Stimulated activated CD8-positive, alpha-beta memory T cell treated with anti-CD3 and anti-CD28 coated beads, Interleukin-7, amount 100 ng/mL, for 1 hour (primary cell): ENCODE measurements at places on chromosomes 13 and 19.

GRCh38 chr13:71613066-71613745 lies 253.8 kb downstream of the DACH1 start:
- no peak for DNase-seq

DNA sequence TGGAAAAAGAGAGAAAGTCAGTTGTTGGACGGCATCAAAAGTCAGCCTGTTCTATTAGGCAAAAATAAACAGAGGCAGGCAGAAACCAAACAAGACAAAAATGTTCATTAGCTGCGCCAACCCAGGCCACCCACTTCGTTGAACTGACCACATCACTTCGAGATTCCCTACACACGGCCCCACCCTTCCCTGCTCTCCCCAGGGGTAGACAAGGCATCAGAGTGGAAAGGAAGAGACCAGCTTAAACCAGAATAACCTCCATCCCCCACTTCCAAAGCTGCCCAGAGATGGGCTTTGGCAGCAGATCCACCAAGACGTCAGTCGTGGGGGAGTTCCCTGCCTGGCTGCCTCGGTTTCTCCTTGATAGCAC lies 204.6 kb upstream of the TSHZ3 start:
- DNase-seq, result no peak

- no peak for DNase-seq
Measured at GRCh38 chr13:44989941-44990340, 603 bp downstream of the GPALPP1 start.

- DNase-seq, result no peak
Measured at GRCh38 chr13:48302871-48303358, 636 bp upstream of the RB1 start.

DNA sequence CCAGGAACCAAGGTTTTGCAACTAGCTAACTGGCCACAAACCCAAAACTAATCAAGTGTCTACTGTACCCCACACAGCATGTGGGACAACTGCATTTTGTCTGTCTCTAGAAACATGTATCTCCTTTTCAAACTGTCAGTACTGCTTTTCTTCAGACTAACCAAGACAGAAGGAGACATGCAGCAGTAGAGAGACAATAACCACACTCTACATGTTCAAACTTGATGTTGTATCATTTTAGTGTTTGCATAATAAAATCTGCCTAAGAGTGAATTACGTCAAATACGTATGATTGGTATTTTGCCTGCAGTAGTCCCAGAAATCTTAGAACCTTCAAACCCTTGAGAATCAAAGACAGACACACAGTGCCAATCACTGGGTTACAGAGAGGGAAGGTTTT lies 22.0 kb upstream of the FREM2 start:
- no peak for DNase-seq

GRCh38 chr19:23771761-23772674 lies 13.3 kb upstream of the ZNF681 start:
- DNase-seq, result no peak

- no peak for DNase-seq
Measured at GRCh38 chr13:45915686-45916439, 64.3 kb upstream of the SIAH3 start.

DNA sequence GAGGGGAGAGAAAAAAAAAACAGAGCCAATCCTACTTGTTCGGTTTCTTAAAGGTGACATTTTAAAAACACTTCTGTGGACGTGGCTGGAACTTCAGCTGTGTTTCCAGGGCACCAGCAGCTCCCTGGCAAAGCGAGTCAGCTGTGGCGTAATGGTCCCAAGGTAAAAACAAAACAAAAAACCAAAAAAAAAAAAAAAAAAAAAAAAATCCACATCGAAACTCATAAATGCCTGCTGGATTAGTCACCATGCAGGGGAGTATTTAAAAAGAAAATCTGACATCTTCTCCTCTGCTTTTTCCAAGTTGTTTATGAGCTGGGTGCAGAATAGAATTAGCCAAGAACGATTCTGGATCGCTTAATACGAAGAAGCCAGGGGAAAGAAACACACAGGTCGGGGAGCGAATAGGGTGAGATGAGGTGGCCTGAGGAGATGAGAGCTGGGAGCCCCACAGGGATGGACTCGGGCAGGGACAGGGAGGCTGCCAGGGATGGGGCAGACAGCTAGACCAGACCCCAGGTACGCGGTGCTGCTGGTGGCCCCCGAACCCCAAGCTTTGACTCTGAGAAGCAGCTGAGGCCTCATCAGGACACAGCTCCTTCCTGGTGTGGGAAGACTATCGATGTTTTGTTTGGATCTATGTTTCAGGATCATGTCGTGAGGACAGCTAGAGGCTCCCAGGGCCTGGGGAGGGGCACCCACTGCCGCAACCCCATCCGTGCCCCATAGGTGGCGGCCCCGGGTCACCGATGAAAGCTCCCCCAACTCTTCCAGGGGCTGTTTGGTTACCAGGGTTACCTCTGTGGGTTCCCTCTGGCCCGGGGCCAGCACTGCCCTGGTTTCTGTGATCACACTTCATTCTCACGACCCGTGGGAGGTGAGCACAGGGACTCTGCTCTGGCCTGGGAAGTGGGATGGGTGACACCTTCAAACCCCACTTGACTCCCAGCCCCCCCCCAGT lies 3.1 kb upstream of the CTXN1 start:
- peak; percentile 41 for DNase-seq

- DNase-seq, result peak; percentile 19
Measured at GRCh38 chr13:40102854-40103253, 447.4 kb downstream of the COG6 start.

DNA sequence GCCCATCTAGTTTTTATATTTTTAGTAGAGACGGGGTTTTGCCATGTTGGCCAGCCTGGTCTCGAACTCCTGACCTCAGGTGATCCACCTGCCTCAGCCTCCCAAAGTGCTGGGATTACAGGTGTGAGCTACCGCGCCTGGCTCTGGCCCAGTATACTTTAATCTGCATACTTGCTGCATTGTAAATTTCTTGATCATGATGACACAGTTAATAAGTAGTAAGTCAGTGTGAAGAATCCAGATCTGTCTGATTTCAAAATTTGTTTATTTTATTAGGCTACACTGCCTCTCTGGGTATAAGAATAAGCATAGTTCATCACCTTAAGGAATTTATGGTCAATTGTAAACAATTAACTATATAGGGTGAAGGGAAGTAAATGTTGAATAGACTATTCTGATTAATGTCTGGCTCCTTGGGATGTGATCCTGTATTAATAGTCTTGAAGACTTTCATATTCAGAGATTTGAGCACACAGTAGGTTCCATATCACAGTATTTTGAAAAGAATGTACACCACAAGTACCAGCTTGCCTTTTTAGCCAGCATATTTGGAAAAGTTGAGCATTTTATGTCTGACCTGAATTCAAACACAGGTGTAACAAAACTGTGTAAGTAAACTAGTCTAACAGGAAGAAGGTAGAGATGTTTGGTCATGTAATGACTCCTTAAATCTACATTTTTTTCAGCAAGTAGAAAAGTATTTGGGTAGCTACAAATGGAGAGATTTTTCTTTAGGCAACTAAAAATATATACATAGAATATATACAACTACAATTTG lies 7.4 kb downstream of the ARHGAP35 start:
- no peak for DNase-seq

GRCh38 chr13:98504371-98504963 lies 72.4 kb downstream of the STK24 start:
- DNase-seq, result no peak

GRCh38 chr19:30590596-30591229 lies 218.5 kb downstream of the ZNF536 start:
- DNase-seq, result no peak

DNA sequence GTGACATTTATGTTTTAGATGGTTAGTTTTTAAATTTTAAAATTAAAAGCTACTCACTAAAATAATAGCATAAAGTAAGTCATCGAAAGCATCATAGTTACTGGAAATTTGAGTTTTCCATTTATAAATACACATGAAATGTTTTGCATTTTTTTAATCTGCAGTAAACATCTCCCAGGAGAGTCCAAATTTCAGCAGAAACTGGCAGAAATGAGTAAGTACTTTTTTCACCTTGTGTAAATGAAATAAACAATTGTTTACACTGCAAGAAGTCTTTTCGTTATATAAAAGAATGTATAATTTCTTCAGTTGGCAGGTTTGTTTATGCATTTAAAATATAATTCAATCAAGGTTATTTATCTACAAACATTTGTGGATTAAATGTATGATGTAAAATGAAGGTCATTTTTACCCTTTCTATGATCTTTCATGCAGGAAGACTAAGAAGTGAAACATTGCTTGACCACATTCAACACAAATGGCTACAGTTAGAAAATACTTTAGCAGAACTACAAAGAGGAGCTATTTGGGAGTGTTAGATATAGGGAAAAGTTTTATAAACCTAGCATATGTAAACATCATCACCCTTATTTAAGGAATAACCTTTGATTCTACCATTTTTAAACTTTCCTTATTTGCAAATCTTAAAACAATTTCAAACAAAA lies 55.6 kb downstream of the RCBTB2 start:
- DNase-seq, result no peak

DNA sequence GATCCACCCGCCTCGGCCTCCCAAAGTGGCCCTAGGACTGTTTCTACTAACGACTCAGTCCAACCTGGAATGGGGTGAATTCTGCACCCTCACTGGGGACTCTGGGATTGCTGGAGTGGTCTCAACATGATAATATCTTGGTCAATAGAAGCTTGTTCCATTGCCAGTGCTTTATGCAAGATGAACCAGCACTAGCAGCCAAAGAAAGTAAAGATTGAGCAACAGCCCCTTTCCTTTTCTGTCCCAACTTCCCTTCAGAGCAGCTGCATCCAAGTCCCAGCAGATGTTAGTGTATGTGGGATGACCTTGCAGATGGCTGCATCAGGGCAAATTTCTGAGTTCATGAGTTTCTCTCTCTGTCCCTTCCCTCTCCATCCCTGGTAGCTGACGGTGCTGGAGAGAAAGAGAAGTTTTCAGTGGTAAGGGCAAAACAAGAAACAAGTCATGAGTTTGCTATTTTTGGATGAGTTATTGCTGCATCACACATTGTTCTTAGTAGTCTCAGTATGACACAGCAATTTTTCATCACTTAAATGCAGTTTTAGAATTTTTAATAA lies 183.6 kb upstream of the EDNRB start:
- DNase-seq, result no peak

- no peak for DNase-seq
Measured at GRCh38 chr13:92103689-92104153, 705.3 kb downstream of the GPC5 start.

GRCh38 chr13:59409211-59409610 lies 754.5 kb downstream of the DIAPH3 start:
- DNase-seq, result no peak

DNA sequence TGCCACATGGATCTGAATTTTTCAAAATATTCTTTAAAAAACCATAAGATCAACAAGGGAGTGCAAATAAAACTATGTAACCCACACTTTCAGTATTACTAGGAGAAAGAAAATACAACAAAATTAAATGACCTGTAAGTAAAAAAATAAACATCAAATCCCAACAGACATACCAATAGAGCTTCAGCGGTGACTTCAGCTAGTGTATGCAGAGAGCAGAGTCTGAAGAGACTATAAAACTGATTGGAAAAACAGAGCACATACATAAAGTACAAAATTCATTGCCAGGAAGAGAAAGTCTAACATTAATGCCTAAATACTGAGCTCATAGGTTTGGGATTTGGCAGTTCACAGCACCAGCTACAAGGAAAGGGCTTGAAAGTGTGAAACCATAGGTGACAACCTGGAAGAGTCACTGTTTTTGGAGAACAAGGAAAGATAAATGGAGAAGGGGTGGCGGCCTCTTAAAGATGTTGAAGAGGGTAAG lies 291.1 kb downstream of the LMO7 start:
- DNase-seq, result no peak

- no peak for DNase-seq
Measured at GRCh38 chr19:5515737-5516136, 52.0 kb downstream of the TINCR start.

DNA sequence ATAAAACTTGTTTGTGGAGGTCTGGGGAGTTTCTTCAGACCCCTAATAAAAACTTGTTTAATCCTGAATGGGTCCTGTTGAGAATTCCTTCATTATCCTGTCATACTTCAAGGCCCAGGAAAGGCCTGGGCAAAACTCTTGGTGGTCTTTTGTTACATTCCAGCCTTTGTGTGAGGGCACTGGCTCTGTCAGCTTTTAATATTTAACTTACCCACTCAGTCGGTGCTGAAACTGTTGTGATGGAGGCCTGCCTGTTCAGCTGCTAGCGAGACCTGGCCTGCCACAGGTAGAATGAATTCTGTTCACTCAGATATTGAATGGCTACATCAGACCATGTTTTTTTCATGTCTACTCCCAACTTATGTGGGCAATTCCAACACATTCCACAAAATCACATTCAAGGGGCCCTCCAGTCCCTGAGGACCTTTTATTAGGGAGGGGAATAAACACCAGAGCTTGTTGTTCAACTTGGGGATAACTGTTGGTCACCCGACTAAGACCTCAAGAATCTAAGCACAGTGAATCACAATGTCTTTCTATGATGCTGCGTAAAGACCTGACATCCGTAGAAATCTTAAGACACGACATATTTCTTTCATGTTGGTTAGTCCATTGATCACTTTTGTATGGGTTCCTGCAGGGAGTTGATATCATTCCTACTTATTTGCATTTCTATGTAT lies 12.5 kb downstream of the NLRP8 start:
- DNase-seq, result no peak

GRCh38 chr13:28574617-28575142 lies 79.8 kb upstream of the FLT1 start:
- DNase-seq, result no peak

GRCh38 chr19:34452723-34453122 lies 24.5 kb downstream of the UBA2 start:
- DNase-seq, result no peak

- DNase-seq, result no peak
Measured at GRCh38 chr19:5451494-5451893, 3.7 kb upstream of the ZNRF4 start.

- no peak for DNase-seq
Measured at GRCh38 chr19:45428384-45429231, 4.9 kb upstream of the ERCC1 start.

- DNase-seq, result peak; percentile 51
Measured at GRCh38 chr19:55605637-55606470, at the start of gene ZNF865. Gene ZNF865, plus strand, starts transcription at chr19:55605647. Its CDS starts 7,972 bp downstream, at chr19:55613619.

GRCh38 chr19:18046059-18046718 lies 38.2 kb downstream of the ARRDC2 start:
- DNase-seq, result no peak

DNA sequence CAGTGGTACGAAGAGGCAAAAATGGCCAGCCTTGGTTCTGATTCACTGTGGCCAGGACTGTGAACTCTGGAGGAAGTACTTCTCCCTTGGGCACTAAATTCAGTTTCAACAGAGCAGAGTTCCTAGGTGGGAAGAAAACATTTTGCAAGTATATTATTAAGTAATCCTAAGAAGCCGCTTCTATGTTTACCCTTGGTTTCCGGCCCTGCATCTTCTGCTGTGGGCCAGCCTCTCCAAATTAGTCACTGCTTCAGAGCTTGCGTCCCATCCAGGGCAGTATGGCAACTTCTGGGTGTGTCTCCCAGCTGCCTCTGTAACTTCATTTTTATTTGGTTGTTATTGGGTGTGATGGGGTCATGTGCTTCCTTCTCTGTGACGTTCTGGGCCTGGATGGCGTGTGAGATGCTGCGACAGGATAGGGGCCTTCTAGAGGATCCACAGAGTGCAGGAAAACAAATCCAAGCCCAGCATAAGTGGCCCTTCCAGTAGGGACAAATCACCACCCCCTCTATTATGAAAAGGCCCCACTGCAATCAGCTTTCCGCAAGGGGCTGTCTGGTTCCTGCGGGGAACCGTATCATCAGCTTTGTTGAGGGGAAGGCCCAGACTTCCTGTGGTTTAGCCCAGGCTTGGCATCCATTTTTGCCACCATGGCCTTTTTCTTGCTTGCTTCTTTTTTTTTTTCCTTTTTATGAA lies 55.1 kb upstream of the C1QTNF9 start:
- DNase-seq, result peak; percentile 41
